COR-L47 (cell line): ENCODE measurements at places on chromosomes 2 and 18.
A peak's percentile ranks its signal among the peaks of the same experiment; 100 is the strongest.

GRCh38 chr18:160831-161570 is 2.6 kb downstream of the USP14 start:
- DNase-seq: no peak

DNA sequence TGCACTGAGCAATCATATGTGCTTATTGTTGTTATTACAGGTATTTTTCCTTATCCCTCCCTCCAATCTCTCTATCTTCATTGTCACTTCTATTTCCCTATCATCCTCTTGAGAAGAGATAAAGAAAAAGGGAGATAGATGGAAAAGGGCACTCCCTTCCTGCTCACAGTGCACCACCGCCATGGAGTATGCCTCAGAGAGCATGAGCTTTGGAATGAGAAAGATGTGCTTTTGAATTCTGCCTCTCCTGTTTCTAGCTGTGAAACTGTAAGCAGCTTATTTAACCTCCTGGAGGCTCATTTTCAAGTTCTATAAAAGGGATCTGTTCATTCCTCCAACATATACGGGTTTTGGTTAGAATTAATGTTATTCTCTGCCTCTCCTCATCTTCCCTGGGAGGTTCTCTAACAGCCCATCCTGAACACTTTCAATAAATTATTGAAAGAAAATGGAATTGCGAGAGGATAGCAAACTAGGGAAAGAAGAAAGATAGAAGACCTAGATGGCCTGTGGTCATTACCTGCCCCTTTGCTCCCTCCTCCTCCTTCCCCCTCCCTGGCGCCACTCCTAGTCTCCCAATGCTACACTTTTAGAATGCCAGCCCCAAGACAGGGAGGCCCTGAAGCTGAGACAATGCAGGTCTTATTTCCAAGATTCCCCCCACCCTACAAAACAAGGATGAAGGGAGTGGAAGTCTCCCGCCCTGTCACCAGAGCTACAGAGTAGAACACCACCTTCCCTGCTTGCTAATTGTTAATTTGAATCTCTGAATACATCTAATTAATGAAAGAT is 37.8 kb downstream of the FIGN start:
- no peak for DNase-seq

GRCh38 chr2:174704061-174704460 is 60.2 kb downstream of the CHRNA1 start:
- DNase-seq: no peak

- DNase-seq: no peak
Measured at GRCh38 chr2:10433264-10433946, 14.7 kb downstream of the ODC1 start.

- DNase-seq: no peak
Measured at GRCh38 chr18:47250391-47251046, 941 bp downstream of the SKOR2 start.

DNA sequence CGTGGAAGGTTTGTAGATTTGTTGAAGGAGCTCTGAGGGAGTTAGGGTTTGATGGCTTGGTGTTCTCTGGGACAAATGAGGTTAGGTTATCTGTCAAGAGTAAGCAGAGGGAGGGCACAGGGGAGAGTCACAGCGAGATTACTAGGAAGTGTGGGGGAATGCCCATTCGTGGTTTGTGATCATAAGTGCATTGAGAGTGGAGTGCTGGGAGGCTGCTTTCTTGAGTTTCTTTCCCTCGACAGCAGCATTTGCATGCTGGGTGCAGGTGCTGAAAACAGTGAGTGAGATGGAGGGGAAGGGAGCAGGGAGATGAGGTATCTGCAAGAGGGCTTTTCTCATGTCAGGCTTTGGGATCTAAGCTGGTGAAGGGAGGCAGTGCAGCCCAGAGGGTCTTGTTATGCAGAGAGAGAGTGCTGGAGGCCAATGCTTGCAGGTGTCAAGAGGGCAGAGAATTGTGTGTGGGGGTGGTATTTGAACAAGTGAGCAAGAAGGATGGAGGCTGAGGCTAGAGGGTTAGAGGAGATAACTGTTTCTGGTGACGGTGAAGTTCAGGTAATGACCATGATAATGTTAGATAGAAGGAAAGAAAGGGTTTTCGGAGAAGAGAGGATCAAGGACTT is 8.8 kb downstream of the RALB start:
- no peak for DNase-seq

- no peak for DNase-seq
Measured at GRCh38 chr2:8472545-8473323, 209.1 kb upstream of the ID2 start.

GRCh38 chr2:41521211-41521610 is 526.6 kb upstream of the PKDCC start:
- no peak for DNase-seq

GRCh38 chr2:27270131-27270530 is 5.1 kb upstream of the DNAJC5G start:
- no peak for DNase-seq

- no peak for DNase-seq
Measured at GRCh38 chr2:96091711-96092572, 24.4 kb downstream of the ADRA2B start.

DNA sequence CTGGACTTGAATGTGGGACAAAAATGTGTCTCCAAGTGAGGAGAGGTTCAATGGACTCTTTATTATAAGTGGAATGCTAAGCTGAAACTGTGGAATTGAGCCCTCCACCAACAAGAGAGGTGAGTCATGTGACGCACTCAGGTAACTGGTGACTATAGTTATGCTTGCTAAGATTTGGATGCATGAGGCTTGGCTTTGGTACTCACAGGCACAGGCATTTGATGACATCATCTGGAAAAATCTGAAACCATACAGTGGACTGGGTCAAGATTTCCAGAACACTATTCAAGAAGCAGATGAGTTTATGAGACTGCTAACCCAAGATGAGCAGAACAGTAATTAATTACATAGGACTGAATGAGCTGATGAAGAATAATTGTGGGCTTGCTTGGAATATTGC is 15.7 kb upstream of the SULT1C3 start:
- DNase-seq: no peak

DNA sequence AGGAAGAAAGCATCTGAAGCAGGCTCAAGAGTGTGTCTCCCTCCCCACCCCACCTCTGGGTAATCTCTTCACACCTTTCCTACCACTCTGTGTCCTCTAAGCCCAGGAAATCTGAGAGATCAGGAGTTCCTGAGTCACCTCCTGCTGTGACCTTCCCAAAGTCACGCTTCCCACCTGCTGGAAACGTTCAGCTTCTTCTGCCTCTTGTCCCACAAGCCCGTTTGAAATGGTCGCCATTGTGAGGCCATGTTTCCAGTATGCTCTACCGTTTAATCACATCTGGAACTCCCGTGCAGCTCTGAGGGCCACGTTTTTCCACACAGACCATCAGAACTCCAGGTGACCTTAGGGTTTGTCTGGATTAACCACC is 25.9 kb downstream of the GREB1 start:
- no peak for DNase-seq

DNA sequence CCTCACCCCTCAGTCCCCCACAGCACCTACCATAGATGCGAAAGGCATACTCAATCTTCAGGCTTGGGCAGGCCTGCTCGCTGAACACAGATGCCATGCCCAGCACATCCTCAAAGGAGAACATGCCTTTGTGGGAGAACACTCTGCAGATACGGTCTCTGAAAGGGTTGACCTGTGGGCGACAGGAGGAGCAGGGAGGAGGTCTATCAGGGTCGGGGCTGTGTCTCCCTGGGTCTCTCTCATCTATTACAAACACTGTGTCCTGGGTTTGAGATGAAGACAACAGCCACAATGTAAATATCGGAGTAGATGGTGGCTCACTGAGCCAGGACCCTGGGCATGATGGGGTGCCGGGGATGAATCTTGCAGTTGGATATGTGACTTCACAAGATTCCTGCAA is 46.0 kb downstream of the CIB4 start:
- DNase-seq: no peak

DNA sequence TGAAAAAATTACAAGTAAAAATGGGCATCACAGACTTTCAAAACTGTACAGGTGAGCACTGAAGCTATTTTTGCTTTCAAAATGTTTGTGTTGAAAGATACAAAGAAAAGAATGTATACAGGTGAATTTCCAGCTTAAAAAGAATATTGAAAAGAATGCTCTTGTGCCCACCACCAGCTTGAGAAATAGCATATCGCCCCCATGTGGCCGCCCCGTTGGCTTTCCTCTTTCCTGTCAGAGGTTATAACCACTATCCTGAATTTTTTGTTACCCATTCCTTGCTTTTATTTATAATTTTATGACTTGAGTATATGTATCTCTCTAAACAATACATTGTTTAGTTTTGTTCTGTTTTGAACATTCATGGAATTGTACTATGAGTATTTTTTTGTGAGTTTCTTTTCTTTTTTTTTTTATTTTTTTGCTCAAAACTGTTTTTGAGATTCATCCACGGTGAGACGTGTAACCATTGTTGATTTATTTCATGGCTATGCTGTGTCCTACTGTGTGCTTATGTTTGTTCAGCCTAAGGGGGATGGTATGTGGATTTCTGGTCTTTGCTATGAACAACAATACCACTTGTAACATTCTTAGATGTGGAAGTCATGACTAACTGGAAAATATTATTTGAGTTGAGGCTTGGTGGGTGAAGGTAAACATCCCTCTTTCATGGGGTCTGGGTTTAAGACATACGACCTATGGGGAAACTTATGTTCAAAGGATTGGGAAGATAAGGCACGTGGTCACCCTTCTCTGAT is 11.6 kb downstream of the TRPM8 start:
- peak; percentile 8 for DNase-seq

GRCh38 chr2:45494275-45494977 is 116.6 kb downstream of the SRBD1 start:
- DNase-seq: peak; percentile 73

DNA sequence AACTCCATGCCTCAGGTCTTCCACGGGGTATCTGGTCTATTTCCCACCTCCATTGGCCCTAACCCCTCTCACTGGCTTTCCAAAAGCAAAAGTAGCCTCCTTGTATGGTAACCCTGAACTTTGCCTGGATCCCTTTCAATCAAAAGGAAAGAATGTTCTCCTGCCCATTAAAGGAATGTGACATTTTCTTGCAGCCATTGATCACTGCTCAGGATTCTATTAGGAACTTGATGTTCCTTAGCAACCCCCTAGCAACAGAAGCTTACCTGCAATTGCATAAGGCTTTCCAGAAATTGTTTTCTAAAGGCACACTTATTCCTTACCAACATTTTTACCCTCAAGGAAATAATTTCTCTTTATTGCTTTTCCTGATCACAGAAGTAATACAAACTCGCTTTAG is 91.4 kb upstream of the AGAP1 start:
- no peak for DNase-seq

GRCh38 chr18:48993586-48993985 is 42.8 kb upstream of the SMAD7 start:
- DNase-seq: no peak

- DNase-seq: no peak
Measured at GRCh38 chr2:42092084-42092996, 44.5 kb downstream of the PKDCC start.

DNA sequence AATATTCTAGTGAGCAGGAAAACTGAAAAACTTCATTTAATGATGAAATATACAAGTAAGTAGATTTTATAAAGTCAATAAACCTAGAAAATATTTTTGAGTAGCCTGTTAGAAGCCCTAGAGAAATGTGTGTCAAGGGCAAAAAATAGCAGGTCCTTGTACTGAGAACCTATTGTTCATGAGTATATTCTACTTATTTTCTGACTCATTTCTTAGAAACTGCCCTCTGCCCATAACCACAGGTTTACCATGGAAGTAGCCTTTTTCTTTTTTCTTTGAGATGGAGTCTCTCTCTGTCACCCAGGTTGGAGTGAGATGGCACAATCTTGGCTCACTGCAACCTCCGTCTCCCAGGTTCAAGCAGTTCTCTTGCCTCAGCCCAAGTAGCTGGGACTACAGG is 19.4 kb upstream of the SELENOI start:
- DNase-seq: no peak

DNA sequence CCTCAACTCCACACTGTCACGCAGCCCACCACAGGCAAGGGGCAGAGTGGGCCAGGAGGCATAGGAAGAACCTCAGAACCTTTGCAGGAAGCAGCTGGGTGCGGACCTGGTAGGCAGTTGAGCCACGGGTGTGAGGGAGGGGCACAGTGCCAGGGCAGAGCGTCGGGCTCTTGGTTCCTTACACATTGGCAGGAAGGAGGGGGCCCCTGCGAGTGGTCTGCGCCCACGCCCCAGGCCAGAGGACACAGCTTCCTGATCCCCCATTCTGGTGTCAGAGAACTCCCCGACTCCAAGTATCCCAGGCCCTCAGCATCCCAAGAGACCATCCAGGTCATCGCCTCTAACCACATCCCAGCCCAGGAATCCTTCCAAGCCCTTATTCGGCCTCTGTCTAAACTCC is 61.5 kb downstream of the TNS1 start:
- no peak for DNase-seq

DNA sequence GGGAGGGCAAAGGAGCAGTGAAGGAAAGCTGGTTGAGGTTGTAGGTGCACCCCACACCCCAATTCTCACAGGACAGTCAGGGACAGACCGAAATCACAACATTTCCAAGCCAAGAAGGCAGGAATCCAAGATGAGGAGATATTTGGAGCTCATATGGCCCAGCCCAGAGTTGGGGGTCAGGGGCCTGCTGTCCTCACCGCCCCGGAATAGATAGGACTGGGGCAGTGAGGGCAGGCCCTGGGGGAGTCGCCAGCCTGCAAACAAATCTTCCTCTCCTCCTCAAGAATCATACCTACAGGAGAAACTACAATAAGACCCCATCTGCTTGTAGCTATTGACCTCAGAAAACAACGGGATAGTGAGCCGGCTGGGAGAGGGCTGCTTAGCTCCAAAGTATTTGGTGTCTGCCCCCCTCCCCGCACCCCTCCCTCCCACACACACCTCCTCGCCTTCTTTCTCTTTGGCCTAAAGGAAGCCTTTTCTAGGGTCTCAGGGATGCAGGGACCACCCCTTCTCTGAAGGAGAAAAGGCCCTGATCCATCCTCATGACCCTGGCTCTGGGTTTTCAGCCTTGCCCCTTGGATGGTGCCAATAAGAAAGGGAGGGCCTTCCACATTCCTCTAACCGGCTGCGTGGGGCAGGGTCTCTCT is 3.8 kb downstream of the EN1 start:
- no peak for DNase-seq

- DNase-seq: no peak
Measured at GRCh38 chr18:70377857-70378701, 89.2 kb downstream of the SOCS6 start.

DNA sequence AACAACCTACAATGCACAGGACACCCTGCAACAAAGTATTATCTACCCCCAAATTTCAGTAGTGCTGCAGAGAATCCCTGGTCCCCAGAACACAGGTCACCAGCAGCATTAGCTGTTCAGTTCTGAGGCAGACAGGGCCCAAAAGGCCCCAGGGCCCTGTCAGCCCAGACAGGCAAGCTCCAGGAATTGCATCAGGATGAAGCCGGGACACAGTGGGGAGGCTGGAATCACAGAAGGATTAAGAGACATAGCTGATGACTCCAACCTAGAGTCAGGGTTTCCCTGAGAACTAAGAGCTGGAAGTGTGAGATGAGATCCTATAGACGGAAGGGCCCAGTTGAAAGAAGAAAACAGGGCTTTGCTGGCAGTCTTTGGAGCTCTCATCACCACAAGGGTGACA is 148.1 kb downstream of the GALNT14 start:
- no peak for DNase-seq

DNA sequence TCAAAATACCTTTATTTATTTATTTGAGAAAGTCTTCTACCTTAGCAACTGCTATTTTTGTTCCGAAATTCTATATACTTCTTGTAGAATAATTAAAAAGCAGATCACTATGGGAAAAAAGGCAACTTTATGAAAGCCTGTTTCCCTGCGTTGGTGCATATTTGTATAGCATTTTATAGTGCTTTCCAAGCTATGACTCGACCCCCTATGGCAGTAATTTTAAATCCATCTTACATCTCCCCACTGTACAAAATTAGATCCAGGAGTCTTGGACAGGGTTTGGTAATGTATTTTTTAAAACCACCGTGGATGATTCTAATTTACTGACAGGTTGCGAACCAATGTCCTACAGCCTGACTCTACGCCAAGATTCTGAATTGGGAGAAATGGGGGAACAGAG is 10.1 kb downstream of the TANK start:
- DNase-seq: no peak
